ENCODE measurements at places on chromosomes 2 and 18.

DNA sequence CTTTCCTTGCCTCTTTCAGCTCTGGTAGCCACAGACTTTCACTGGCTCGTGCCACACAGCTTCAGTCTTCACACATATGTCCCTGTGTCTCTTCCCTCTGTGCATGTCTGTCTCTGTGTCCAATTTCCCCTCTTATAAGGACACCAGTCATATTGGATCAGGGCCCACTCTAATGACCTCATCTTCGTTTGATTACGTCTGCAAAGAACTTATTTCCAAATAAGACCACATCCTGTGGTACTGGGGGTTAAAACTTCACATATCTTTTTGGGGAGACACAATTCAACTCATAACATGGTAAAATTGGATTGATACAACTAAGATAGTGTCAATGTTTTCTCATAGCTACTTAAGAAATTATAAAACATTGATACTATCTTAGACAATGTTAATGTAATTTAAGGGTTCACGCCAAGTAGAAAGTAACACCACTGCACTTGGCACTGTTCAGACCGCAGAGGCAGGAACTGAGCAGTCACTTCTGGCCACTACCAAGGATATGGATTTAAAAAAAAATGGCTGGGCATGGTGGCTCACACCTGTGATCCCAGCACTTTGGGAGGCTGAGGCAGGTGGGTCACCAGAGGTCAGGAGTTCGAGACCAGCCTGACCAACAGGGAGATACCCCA lies 119.6 kb upstream of the EPAS1 start:
- DNase-seq: no peak

DNA sequence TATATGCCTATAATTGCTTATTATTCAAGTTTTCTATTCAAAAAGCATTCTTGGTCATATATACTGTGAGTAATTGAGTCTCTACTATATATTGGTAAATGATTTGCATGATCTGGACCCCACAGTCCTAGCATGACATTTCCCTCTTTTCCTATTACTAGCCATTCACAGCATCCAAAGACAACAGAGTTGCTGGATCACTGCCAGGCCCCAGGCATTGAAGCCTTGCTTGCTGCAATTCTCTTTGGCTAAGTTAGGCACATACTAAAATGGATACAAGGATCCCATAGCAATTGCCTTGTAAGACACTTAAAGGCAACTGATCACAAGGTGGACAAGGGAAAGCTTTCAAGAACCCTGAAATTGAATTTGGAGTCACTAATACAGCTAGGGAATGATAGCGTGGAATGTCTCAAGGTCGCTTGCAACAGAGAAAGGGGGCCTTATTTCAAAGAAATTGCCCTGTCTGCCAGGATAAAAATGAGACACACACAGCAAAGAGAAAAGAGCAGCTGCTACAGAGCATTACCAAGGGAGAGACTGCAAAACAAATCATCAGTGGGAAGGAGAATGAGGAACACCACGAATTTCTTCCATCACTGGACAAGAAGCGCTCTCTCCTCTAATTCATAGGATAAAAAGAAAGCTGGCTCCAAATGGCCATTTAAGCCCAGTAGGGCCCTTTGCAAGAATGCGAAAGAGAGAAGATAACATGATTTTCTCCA lies 77.1 kb upstream of the EPHA4 start:
- DNase-seq: no peak

DNA sequence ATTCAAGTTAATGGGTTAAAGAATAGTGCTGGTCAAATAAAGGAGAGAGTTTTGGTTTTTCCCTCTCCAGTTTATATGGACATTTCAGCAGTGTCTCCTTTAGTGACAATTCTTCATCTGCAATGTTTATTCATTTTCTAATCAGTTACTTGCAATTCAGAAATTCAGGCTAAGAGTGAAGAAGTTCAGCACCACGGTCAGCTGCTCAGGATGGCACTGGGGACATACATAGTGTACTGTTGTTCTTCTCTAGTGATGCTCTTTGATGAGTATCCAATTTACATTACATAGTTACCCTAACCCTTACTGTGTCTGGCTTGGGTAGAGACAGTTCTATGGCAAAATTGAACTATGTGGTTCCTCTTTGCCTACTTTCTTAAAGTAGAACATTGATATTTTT lies 412.7 kb downstream of the CNTNAP5 start:
- DNase-seq: no peak

DNA sequence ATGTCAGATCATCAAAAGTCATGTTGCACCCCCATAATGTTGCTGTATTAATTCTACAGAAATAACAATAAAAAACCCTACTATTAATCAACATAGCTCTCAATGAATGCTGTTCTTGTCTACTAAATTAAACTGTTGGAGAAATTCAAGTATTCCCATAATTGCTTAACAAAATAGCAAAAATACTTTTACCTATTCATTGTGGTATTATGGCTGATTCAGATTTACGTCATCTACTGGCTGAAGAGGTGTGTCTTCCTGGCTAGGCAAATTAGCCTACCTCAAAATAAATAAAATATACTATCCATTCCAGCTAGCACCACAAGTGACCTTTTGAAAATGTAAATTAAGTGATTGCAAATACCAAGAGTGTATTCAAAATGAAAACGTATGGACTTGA lies 249.4 kb downstream of the MEIS1 start:
- no peak for DNase-seq

DNA sequence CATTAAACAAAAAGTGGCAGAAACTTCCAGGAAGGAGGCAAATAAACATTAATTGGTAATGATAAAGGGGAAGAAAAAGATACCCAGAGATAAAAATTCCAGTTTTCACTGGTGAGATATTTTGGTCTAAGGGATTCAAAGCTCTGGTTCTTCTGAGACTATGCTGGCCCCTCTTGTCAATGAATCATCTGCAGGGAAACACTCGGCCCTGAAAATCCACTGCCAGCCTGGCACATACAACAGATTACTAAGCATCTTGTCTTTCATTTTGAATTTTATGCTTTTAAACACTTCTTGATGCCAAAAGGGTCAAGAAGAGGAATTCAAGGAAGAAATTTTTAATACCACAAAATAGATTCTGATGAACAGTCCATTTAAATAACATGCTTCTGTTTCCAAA lies 1603.8 kb upstream of the ZEB2 start:
- DNase-seq: no peak

- DNase-seq: no peak
Measured at GRCh38 chr2:207506426-207506825, 23.3 kb upstream of the CREB1 start.

GRCh38 chr2:106546391-106546990 lies 59.3 kb downstream of the CD8B2 start:
- no peak for DNase-seq

DNA sequence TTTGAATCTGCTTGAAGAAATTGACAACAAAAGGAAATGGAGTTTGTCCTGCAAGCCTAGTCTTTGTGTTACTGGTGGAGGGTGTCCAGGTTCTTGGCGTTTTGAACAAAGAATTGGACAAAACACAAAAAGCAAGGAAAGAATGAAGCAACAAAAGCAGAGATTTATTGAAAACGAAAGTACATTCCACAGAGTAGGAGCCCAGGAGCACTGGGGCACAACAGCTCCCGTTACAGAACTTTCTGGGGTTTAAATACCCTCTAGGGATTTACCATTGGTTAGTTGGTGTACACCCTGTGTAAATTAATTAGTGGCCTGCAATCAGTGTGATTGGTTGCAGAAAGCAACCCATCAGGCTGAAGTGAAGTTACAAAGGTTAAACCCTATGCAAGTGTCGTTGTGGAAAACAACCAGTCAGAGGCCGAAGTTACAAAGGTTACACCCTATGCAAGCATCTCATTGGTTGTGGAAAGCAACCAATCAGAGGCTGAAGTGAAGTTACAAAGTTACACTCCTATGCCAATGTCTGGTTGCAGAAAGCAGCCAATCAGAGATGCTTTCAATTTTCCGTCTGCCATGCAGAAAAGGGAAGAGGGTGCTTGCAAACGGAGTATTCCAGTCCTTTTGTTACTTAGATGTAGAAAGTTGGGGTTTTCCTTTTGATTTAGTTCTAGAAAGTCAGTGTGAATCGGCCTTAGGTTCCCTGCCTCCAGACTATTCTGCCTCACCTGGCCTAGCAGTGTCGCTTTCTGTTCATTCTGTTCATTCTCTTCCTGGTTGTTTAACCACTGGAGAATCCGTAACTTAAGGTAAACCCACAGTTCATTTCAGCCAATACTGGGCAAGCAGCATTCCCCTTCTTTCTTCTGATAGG lies 47.6 kb upstream of the PTH2R start:
- DNase-seq: no peak

- DNase-seq: no peak
Measured at GRCh38 chr2:101930019-101930418, 61.7 kb upstream of the IL1R2 start.

DNA sequence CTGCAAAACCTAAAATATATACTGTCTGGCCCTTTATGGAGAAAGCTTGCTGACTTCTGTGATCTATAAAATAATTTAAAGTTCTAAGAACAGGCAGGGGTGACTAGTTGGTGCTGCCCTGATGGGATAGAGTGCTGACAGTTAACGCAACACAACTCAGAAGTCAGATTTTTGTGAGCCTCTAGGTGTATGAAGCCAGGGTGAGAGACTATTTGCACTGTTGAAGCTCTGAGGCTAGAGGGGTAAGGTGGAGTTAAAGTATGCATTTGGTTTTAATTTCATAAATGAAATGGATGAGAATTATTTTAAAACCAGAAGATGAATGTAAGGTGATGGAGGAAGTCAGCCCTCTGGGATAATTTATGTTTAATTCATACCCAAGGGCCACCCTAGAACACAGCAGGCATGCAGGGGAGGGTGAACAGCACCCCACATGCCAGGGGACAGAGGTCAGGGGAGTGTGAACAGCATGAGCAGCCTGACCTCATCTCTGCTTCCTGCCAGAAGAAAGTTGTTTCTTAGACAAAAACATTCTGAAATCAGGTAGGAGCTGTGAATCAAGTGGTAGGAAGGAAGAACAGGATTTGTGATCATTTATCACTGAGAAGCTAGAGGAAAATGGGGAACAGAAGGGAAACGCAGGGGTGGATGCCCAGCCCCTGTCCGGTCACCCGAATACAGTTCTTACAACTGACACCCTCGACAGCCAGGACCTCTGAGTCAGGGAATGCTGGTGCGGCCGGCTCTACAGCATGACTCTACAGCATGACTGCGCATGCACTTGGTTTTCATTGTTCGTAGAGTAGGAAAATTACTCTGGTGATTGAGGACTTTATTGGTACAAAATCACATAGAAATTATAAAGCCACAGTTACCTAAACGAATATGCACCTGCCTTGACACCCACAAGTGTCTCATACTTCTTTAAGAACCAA lies 93.1 kb downstream of the MBP start:
- no peak for DNase-seq

DNA sequence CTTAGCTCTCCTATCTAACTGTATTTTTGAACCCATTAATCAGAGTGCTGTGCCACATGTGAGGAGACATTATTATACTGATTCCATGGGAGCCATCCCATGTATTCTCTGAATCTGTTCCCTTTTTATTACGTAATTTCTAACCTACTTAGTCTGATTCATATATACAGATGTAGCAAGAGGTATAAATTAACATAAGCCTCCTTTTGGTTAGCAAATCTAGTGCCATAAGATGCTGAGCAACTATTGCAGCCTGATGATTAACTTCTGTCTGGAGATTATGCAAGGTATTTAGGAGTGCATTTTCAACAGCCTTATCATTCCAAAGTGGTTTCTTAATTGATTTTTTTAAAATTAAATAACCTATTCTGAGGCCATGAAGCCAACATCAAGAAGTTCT lies 114.1 kb upstream of the MSH2 start:
- DNase-seq: no peak

GRCh38 chr2:28692411-28692810 lies 59.2 kb upstream of the PPP1CB start:
- DNase-seq: no peak

DNA sequence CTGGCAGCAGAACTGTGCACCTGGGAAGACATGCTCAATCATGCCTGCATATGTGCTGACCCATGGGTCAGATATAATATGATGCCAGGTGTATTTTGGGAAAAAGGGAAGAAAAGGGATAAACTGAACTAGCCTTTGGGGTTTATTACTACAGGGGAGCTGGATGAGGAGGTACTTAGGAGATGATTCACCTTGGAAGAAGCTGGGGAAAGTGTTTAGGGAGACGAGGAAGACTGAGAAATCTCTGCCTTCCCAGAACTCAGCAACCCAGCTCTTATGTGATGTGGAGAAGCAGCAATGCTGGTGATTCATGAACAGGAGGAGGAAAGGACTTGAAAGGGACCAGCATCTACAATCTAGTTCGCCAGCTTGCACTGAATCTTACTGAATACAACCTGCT lies 110.2 kb downstream of the BARD1 start:
- DNase-seq: no peak

DNA sequence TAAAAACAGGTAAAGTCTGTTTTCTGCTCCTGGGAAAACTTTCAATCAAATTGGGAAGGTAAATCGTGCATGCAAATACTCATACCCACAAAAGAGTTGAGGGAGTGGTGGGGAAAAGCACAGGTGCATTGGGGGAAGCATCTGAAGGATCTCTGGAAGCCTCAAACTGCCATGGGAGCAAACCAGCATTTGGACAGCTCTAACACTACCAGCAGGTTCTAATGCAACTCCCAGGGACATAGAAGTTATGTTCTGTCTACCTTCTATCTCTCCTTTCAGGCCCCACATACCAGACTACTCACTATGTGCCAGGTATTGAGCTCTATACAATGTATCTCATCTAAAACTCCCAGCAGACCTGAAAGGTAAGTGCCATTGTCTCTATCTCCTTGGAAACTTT lies 933.7 kb downstream of the NRXN1 start:
- DNase-seq: no peak

DNA sequence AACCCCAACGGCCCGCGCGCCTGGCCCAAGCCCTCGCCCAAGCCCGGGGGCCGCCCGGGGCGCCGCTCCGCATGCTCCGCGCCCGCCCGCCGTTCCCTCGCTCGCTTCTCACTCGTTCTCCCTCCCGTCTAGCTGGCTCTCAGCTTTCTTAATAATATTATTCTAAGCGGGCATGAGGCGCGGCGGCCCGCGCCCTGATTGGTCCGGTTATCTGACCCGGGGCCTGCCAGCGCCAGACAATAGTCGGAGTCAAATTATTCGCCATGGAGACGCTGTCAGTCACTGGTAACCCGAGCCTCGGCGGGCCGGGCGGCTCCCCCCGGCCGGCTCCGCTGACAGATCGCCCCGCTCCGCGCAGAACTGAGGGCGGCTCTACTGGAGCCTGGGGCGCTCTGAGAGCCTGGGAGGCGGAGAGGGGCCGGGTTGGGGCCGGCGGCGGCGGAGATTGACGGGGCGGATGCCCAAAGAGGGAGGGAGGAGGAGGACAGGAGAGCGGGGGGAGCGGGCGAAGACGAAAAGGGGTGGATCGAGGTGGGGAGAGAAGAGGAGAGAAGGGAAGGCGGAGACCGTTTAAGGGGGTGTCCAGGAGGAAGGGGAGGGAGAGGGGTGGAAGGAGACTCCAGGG lies at the start of gene SIX2:
TSS of gene SIX2 (minus strand) at position 150 of the 625 bp plus-strand sequence. CDS start 342 bp downstream, outside the sequence.
- DNase-seq: no peak

DNA sequence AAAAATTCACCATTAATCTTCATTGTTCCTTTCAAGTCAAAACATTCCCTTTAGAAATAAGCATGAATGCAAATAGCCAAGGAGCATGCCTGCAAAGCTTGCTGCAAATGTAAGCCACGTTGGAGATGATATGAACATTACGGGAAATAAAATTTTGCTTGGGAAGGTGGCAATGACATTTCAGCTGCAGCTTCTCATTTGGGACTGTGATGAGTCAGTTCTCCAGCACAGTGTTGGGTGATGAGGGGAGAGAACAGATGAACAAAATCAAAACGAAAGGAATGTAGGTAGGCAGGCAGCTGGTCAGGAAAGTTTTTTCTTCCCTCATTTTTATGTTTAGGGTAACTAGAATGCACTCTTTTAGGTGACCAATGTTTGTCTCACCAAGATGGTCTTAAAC lies 65.3 kb upstream of the CHRNA1 start:
- DNase-seq: no peak

- DNase-seq: no peak
Measured at GRCh38 chr18:11146238-11146946, 3.0 kb downstream of the PIEZO2 start.
